ENCODE measurements at places on chromosomes 11 and 22.

- DNase-seq: no peak
These were observed 7.9 kb upstream of the TPP1 start for GRCh38 chr11:6626971-6627761.

DNA sequence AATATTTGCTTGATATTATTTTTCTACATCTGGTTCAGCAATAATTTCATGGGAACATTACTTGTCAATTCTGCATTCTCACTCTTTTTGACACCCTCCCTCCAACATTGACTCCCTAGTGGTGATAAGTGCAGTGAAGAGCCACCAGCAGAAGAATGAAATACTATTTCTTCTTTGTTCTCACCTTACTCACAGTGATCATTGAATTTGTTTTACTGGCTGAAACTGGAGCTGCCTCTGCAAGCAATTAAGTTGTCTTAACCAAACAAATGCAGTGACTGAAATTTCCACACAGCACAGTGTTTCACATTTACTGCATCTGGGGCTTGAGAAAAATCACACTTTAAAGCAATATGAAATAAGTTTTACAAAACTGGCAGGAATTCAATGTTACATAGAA lies 189.8 kb downstream of the JRKL start:
- DNase-seq: no peak

GRCh38 chr11:93614173-93614722 lies 47.2 kb upstream of the CEP295 start:
- DNase-seq: no peak

DNA sequence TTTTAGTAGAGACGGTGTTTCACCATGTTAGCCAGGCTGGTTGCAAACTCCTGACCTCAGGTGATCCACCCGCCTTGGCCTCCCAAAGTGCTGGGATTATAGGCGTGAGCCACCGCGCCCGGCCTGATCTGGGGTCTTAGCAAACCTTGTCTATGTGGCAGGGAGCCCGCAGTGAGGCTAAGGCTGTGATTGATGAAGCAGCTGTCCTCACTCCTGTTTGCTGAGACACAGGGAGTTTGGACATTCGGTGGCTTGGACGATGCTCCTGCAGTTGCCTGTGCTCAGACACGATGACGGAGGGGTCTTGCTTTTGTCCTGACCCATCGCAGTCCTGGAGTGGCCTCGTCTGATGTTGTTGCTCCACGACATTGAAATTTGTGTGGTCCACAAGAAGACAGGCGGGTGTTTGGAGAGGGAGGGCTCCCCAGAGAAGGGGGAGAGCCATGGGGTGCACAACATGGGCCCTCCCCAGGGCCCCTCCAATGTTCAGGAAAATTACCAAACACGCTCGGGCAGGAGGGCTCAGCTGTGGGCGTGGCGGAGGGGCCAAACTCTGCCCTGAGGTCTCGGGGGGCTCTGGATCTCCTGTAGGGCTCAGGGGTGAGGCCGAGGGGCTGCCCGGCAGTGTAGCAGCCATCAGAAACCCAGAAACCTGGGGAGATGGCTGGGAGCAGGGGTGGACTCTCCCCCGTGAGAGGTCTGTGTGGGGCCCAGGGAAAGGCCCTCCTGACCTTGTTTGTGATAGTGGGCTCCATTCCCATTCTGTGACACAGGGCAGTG lies 41.8 kb upstream of the PRR5 start:
- DNase-seq: no peak

GRCh38 chr11:33952805-33953204 lies 60.9 kb upstream of the LMO2 start:
- no peak for DNase-seq

- DNase-seq: no peak
These were observed 43.5 kb upstream of the DAGLA start for GRCh38 chr11:61636676-61637075.

DNA sequence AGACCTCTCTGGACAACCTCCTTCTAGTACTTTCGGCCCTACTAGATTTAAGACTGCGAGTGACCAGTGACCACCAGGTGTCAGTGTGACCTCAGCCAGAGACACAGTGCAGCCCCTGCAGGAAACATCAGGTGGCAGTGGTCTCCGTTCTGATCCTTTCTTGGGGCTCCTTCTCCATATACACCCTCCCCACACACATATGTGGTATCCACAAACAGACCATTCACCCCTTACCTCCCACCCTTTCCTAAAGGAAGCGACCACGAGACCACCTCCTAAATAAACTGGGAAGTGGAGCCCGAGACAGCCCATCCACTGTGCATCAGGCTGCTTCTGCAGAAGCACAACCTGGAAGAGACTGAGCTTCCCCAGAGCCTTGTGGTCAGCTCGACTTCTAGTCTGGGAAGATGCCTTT lies 38.5 kb upstream of the CYP2D6 start:
- peak; percentile 64 for DNase-seq

- no peak for DNase-seq
These were observed 24.7 kb downstream of the DGCR2 start for GRCh38 chr22:19097518-19097917.

DNA sequence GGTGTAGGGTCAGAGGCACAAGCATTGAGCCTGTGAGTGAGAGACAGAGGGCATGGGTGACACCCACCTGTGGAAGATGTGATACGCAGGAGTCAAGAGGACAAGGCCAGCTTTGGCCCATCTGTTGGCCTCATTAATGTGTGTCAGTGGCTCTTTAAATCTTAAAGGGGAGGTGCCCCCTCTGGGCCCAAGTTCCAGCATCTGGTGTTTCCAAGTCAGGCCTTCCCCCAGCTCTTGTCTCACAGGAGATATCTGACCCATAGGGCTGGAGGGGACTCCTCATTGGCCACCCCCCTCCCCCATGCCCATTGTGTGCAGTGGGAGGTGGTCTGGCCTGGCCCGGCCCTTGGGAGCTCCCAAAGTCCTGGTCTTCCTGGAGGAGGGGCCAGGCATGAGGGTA lies 8.9 kb downstream of the KCNK7 start:
- no peak for DNase-seq

DNA sequence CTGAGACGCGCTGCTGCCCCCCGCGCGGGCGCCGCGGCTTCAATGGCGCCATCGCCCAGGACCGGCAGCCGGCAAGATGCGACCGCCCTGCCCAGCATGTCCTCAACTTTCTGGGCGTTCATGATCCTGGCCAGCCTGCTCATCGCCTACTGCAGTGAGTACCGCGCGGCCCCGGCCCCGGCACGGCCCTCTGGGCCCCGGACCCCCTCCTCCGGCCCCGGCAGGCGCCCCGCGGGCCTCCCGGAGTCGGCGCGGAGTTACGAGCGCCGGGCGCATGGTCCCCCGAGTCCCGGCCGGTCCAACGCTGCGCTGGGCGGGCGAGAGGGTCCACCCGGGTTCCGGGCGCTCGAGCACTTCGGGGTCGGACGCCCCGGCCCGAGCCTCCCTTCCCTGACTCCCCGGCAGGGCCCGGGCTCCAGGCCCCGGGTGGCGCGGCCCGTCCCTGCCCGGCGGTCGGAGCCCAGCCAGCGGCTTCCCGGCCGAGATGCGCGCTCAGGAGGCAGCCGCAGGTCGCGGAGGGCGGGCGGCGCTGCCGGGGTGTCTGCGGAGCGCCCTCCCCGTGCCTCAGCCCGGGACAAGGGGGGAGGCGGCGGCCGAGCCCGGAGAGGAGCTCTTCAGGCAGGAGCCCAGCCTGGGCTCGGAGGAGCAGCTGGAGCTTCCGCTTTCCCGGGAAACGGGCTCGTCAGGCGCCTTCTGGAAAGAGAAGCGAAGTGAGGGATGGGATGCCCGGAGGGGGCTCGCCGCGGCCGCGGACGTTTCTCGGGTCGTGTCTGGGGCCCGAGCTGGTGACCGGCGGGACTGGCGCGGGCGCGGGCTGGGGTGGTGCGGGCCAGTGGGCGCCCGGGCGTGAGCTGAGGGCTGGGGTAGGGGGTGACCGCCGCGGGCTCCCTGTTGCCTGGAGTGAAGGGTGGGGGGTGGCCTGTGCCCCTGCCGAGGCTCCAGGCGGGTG lies 1337.8 kb downstream of the BRD1 start:
- no peak for DNase-seq

DNA sequence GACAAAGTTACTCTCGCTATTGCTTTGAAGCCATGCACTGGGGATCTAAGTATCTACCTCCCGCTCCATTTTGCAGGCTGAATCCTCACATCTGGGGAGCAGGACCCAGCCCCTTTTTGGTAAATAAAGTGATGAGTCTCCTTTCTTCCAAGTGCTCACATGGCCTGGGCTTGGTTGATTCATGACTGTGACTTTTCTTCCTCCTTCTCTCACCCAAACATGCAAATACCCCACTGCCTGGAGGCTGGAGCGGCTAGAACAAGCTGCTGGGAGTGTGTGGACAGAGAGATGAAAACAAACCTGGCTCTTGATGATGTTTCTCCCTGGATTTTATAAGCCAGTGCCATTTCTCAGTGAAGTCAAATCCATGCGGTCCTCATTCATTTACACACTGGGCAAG lies 72.7 kb downstream of the TRIM29 start:
- DNase-seq: no peak

- no peak for DNase-seq
These were observed 1.1 kb downstream of the EIF4G2 start for GRCh38 chr11:10807493-10808234.

- no peak for DNase-seq
These were observed 8.6 kb downstream of the REXO2 start for GRCh38 chr11:114447892-114448291.

All from iPS DF 6.9 (cell line).